ENCODE measurements at places on chromosomes 1 and 21.

GRCh38 chr1:174989536-174990220 lies 10.1 kb upstream of the CACYBP start:
- DNase-seq, result no peak

GRCh38 chr1:190252046-190252445 lies 225.6 kb downstream of the BRINP3 start:
- no peak for DNase-seq

- no peak for DNase-seq
These were observed 64.0 kb downstream of the SLC9A1 start for GRCh38 chr1:27090911-27091310.

GRCh38 chr1:168865850-168866620 lies 137.0 kb upstream of the DPT start:
- DNase-seq, result no peak

- DNase-seq, result no peak
These were observed 64.9 kb upstream of the DMRTB1 start for GRCh38 chr1:53394306-53394705.

GRCh38 chr1:20685099-20685662 lies 24.0 kb upstream of the DDOST start:
- DNase-seq, result no peak

DNA sequence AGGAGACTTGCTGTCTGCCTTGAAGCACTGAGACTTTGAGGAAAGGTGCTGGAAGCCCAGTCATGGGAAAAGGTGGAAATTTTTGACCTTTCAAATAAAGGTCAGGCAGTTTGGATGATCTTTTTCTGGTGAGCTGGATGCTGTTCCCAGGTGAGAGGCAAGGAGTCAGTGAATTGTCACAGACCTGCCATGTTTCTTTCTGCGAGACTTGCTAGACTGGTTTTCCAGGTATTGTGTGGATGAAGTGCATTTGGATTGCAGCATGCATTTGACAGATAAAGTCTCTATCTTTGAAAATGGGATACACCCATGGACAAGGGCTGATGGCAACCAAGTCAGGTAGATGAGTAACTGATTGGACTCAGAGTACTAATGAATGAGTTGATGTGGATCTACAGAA lies 65.7 kb upstream of the NHLH2 start:
- DNase-seq, result no peak

GRCh38 chr1:152873495-152873894 lies 4.6 kb upstream of the SMCP start:
- no peak for DNase-seq

- DNase-seq, result no peak
These were observed 16.9 kb downstream of the CROCC start for GRCh38 chr1:16938351-16939321.

GRCh38 chr1:207398986-207399385 lies 55.1 kb upstream of the CR2 start:
- no peak for DNase-seq

GRCh38 chr1:49824261-49824660 lies 199.5 kb downstream of the AGBL4 start:
- DNase-seq, result no peak

DNA sequence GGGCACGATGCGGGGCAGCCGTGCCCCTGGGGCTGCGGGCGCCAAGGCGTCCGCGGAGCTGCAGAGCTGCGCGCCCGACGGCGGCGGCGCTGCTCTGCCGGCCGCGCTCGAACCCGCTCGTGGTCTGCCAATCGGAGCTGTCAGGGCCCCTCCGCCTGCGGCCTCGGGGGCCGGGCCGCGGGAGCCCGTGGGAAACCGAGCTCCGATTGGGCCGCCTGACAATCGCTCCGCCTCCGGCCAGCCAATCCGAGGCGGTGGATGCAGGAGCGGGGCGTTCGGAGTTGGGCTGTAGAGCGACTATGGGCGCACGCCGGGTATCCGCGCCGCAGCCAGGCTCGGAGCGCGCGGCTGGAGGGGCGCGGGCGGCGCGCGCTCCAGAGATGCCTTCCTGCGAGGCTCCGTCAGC lies 100.5 kb upstream of the SOD1 start:
- DNase-seq, result peak; percentile 95

- no peak for DNase-seq
These were observed 4.4 kb downstream of the F13B start for GRCh38 chr1:197062692-197063091.

DNA sequence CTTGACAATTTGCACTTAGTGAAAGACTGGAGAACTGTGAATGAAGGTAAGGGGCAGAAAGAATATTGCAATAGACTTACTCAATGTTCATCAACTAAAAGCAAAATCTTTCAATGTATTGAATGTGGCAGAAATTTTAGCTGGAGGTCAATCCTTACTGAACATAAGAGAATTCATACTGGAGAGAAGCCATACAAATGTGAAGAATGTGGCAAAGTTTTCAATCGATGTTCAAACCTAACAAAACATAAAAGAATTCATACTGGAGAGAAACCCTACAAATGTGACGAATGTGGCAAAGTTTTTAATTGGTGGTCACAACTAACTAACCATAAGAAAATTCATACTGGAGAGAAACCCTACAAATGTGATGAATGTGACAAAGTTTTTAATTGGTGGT lies 80.7 kb downstream of the JMJD4 start:
- DNase-seq, result no peak

DNA sequence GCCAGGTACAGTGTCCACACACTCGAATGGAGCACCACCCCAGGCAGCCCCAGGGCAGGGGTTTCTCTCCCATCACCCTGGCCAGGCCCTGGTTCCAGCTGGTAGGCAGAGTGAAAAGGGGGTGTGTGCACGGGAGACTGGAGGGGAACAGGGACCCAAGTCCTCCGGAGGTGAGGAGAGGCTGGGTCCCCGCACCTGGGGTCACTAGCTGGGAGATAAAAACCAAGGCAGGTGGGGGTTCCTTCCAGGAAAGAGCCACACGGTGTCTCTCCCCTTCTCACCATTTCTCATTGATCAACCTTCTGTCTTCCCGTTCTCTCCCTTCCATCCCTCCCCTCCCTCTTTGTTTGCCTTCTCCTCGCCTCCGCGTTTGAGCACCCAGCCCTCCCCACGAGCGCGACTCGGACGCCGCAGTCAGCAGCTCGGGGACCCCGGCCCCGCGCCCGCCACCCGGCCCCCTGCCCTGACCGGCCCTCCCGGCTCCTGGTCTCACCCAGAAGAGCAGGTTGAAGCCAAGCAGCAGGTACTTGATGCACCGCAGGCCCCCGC lies 358 bp downstream of the TSPAN2 start:
- no peak for DNase-seq

DNA sequence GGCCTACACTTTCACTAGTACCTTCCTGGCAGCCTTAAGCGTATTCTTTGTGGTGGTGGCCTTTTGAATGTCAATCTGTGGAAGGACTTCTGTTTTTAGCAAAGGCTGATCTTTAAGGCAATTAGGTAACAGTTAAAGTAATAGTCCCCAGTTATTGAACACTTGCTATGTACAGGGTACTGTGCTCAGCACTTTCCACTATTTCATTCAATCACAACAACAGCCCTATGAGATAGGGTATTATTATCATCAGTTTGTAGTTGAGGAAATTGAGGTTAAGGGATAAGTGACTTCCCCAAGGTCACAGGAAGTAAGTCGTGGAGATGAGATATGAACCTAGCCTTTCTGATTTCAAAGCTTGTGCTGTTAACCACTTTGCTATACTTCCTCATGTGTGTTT lies 185.7 kb downstream of the ST6GALNAC3 start:
- DNase-seq, result no peak

GRCh38 chr1:241828463-241829021 lies 19.5 kb upstream of the EXO1 start:
- DNase-seq, result no peak

DNA sequence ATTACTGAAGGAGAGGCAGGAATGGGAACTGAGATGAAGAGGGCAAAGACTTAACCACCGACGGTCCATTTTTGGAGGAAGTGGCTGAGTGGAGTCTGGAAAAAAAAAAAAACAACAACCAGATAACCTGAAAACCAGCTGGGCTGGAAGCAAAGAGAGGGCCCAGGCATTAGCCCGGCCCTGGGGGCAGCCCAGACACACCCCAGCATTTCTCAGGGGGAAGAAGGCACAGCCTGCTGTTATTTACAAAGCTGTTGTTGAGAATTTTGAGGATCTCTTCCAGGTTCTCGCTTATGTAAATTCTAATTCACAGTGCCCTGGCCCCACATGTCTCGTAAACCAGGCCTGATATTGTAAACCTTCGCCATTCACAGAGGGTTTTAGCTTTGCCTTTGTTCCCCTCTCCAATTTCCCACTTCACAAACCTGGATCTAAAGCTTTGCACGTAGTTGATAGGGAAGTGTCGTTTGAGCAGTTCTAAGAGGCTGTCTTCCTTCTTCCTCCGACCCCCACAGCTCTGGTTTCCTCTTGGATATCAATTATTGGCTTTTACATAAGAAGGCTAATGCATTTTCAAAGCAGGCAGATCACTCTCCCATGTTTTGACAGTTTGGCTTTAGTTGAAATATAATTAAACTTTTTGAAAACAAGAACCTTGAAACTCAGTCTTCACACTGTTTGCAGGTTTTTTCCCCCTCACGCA lies 161.8 kb upstream of the IRF2BP2 start:
- peak; percentile 21 for DNase-seq

- DNase-seq, result peak; percentile 45
These were observed 113.0 kb upstream of the VAV3 start for GRCh38 chr1:108077991-108078390.

DNA sequence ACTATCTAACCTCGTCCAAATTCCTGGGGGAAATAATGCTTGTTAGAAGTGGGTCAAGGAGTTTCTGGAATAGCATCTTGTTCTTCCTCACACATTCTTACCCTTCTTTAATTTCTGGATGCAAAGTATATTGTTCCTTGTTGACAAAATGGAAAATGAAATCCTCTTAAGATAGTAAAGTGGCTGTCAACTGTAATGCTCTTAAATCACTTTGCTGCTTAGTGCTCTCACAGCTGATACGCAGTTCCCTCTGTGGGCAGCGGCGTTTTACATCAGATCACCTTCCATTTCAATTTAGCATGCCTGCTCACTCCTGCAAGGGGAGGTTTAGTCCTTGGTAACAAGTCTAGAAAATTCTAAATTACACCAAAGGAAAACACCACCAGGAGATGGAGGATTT lies 113.1 kb downstream of the DNM3 start:
- no peak for DNase-seq

- no peak for DNase-seq
These were observed 27.2 kb upstream of the DMRTB1 start for GRCh38 chr1:53431805-53432565.

- DNase-seq, result no peak
These were observed 42.3 kb upstream of the PPP2R5A start for GRCh38 chr1:212242985-212243308.

DNA sequence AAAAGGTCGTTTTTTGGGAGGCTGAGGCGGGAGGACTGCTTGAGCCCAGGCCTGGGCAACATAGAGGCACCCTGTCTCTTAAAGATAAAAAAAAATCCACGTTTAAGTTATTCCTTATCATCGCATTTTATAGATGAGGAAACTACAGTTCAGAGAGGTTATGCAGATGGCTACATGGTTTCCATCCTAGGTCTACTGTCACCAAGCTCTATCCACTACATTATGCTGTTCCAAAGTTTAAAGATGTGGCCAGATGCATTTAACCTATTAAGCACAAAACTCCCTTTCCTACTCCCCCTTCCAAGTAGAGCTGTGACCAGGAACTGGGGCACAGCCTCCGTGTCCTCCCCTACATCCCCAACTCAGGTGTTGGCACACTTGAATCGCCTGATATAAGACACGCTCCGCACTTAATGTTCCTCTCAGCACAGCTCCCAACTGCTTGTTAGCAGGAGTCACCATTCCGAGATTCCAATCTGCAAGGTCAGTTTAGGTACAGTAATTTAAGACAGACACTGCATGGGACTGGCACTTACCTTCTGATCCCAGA lies 1.3 kb downstream of the TAF5L start:
- no peak for DNase-seq

GRCh38 chr1:169196581-169196980 lies 90.1 kb downstream of the ATP1B1 start:
- DNase-seq, result no peak

GRCh38 chr1:200253774-200254495 lies 155.9 kb downstream of the ZNF281 start:
- DNase-seq, result no peak

DNA sequence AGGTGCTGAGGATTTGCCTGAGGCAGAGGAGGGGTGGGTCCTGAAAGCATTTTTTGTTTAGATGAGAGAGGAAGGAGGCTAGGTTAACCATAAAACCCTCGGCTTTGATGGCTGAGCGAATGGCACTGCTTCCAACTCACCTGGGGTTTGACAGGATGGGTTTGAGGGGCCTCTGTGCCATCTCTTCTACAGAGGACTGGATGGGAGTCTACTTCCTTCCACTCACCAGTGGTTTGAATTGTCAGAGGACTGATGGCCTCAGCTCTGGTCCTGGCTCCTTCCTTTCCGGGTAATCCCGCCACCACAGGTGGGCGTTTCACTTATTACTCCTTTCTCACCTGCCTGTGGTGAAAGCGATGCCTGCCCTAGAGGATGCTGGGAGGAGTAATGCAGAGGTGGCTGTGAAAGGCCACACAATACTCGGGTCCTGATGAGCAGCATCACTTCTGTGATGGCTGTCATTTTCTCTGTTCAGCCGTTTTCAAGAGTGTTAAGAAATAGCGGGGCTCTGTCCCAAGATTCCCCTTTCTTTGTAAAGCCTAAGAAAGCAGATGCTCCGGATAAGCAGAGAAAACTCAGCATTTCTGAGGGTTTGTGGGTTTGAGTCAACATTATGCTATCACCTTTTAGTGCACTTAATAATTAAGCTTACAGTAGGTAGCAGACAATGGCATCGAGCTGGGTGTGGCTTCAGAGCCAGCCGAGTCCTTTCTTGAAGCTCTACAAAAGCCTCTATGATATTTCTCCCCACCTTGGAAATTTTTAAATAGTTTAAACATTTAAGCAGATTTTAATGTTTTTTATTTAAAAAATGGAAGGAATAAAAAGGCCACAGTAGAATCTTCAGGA lies 220.7 kb downstream of the HLX start:
- no peak for DNase-seq

GRCh38 chr1:236388332-236388731 lies 5.8 kb upstream of the EDARADD start:
- DNase-seq, result no peak

GRCh38 chr1:26317612-26318337 lies at the start of gene CD52:
Gene CD52 (plus strand): TSS chr1:26317958. CDS start chr1:26318018, 60 bp downstream.
- peak; percentile 92 for DNase-seq

DNA sequence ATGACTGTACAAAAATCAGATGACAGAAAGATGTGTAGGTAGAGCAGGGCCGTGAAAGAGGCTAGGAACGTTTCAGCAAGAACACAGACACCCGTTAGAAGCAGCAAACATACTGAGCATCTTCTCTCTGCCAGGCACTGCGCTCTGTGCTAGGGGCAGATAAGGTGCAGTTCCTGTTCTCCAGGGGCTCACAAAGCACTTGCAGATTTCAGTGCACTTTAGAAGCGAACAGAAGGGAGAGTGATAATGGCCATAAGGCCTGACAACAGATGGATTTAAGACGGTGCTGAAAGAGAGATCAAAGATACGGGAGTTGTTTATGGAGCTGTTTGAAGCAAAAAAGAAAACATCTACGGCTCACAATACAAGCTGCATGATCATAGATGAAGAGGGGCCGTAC lies 200.3 kb upstream of the FOXD3 start:
- DNase-seq, result no peak

- DNase-seq, result no peak
These were observed 5.9 kb downstream of the ZBTB8OS start for GRCh38 chr1:32644426-32644825.

GRCh38 chr1:168553680-168554553 lies 10.1 kb upstream of the XCL2 start:
- DNase-seq, result peak; percentile 41

GRCh38 chr1:14345946-14346550 lies 252.4 kb upstream of the KAZN start:
- DNase-seq, result no peak

Data from activated CD8-positive, alpha-beta T cell treated with anti-CD3 and anti-CD28 coated beads, Interleukin-2, amount 10 ng/mL, durations not matched to agents 7 days and 5 days (primary cell).